ENCODE measurements at places on chromosomes 6 and 20.

- no peak for DNase-seq
These were observed 145.2 kb downstream of the DOK5 start for GRCh38 chr20:54620611-54621010.

- no peak for DNase-seq
These were observed 40.1 kb upstream of the AKIRIN2 start for GRCh38 chr6:87742106-87742505.

DNA sequence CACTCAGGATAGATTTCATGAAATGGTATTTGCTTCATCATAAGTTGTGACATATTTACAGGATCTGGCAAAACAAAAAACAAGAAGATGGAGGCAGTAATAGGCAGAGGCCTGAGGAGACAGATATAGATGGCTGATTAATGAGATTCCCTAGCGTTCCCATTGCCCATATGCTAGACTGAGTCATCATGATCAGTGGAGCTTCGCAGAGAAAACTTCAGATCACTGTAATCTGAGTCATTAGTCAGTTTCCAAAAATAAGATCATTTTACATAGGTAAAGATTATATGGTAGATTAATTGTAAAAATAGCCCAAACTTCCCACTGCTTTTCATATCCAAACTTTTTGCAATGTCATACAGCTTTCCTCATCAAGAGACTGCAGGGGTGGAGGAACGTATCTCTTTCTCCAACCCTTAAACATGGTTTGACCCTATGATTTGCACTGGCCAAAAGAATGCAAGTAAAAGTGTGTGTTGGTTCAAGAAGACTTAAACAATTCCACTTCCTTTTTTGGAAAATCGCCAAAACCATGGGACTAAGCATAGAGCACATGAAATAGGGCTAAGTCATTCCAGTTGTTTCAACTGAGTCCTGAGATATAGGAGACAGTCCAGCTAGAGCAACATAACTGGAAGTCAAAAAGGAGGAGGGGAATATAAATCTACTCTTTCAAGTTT, 626.0 kb downstream of the RNF144B start:
- DNase-seq, result no peak

GRCh38 chr20:62879275-62880146, 17.9 kb upstream of the TCFL5 start:
- no peak for DNase-seq

- peak; percentile 56 for DNase-seq
These were observed 659 bp downstream of the CEP85L start for GRCh38 chr6:118650582-118651281.
